ENCODE measurements at places on chromosomes 2 and 18.
A peak's percentile ranks its signal among the peaks of the same experiment; 100 is the strongest.

DNA sequence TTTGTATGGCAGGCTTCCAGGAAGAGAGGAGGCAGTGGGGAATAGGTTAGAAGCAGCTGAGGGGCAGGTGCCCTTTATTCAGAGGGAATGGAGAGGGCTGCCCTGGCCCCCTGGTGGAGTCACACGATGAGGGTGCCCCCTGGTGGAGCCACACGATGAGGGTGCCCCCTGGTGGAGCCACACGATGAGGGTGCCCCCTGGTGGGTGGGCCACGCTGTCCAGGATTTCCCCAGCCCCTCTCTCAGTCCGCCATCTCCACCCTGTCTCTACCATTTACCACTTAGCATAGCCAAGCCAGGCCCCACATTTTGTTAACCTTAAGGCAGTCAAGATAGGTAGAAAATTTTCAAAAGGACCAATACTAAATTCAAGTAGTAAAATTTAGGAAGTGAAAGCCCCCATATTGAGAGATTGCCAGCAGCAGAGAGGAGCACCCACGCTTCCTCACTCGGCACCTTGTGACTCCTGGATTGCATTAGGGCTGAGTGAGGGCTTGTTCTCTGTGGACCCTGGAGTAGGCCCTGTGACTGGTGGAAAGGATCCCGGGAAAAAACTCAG lies 10.4 kb upstream of the FAM228A start:
- DNase-seq, result no peak

- no peak for DNase-seq
Observed at GRCh38 chr2:179561702-179562101, 297.1 kb upstream of the SESTD1 start.

GRCh38 chr2:98750593-98751282 lies 19.8 kb upstream of the MGAT4A start:
- DNase-seq, result no peak

DNA sequence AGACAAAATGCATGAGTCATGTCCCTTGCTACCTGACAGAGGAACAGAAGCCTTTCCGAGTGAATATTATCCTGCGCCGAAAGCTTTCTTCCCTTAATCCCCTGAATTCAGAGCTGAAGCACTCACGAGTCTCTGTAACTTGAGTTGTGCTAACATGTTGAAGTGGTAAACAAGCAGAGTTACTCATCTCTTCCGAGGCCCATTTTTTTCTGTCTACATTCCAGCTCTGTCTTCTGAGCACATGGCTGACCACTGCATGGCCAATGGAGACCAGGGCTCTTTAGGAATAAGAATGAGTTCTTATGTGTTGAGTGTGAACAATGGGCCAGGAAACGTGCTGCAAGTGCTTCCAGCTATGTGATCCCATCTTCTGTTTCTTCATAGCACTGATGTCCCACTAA lies 73.1 kb upstream of the PID1 start:
- peak; percentile 46 for DNase-seq

GRCh38 chr18:28682912-28683311 lies 506.0 kb upstream of the CDH2 start:
- no peak for DNase-seq

DNA sequence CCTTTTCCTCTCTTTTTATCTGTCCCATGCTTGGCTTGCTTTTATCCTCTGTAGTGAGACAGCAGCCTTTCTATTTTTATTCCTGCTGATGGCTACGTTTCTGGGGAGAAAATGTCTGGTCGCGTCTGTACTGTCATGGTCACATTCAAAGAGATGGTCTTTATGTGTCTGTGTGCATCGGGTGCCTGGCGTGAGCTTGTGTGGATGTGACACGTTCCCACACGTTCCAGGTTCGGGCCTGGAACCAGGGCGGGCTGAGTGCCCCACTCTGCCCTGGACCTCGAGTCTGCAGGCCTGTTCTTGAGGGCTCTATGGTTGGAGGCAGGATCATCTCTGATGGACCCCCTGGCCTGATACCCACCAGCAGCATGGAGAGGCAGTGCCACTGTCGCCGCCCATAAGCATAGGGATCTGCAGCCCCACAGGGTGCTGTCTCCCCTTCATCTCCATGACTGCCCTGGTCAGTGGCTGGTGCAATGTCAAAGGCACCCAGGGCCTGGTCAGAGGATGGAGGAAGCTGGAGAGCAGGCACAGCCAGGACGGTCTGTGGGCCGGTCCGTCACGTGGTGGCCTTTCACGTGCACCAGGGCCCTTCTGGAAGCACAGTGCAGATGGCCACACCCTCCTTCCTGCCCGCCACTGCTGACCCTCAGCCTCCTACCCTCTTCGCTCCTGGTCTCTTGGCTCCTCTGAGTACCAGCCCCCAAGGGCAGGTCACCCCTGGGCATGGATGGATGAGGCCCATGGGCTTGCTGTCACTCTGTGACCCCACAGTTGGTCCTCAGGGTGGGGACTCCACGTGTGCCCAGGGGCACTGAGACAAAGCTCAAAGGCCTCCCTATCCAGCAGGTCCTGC lies 149.2 kb upstream of the TWIST2 start:
- no peak for DNase-seq

DNA sequence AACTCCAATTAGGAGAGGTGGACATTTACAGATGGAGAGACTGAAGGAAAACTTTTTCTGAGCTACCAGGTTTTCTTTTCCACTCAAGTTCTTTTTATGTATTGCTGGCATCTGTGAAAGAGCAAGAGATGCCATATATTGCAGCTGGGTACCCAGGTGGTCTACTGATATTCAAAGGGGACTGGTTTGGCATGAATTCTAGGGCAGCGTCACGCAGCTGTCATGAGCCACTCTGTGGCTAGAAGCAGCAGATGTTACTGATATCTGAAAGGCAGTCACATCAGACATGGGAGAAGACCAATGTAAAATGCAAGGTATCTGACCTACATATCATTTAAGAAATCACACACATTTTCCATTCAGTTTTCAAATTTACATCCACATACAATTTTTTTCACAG lies 408.8 kb downstream of the GALNT13 start:
- no peak for DNase-seq

- no peak for DNase-seq
Observed at GRCh38 chr2:98463988-98464771, 19.5 kb downstream of the INPP4A start.

GRCh38 chr2:120547662-120548061 lies 188.0 kb upstream of the GLI2 start:
- DNase-seq, result no peak

GRCh38 chr2:164706522-164706921 lies 85.2 kb upstream of the GRB14 start:
- peak; percentile 94 for DNase-seq

DNA sequence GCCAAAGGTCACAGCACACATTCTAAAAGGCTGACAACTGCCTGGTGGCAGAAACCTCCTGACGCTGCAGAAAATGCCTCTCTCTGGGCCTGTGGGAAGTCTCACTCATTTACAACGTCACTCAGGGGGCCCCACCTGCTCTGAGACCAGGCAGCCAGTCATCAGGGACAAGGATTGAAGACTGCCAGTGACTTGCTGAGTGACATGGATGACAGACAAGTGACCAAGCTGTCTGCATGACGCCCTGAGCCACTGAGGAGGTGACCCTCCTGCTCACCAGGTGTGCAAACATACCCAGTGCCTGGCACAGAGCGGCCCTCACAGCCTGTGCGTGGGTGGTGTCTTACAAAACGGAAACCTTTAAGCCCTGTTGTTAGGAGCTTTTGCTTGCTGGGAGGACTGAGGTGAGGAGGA lies 392.4 kb downstream of the TNS1 start:
- no peak for DNase-seq

DNA sequence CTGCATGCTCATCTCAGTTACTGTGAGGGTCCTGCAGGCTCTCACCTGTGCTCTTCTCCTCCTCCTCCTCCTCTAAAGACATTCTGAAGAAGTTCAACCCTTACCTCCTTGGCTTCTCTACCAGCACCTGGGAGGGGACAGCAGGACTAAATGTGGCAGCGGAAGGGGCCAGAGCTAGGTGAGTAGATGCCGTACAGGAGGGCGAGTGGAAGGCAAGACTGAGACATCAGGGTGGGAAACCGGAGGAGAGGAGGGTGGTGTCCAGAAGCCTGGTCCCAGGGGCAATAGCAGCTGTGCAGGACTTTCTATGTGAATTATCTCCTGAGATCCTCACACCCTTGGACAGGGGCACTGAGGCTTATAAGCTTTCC lies 124.9 kb downstream of the PLB1 start:
- no peak for DNase-seq

- peak; percentile 73 for DNase-seq
Observed at GRCh38 chr2:161030260-161031063, 129.8 kb upstream of the TANK start.

- no peak for DNase-seq
Observed at GRCh38 chr18:78208461-78208860, 771.2 kb upstream of the SALL3 start.

- no peak for DNase-seq
Observed at GRCh38 chr2:104448661-104449440, 405.1 kb upstream of the POU3F3 start.

DNA sequence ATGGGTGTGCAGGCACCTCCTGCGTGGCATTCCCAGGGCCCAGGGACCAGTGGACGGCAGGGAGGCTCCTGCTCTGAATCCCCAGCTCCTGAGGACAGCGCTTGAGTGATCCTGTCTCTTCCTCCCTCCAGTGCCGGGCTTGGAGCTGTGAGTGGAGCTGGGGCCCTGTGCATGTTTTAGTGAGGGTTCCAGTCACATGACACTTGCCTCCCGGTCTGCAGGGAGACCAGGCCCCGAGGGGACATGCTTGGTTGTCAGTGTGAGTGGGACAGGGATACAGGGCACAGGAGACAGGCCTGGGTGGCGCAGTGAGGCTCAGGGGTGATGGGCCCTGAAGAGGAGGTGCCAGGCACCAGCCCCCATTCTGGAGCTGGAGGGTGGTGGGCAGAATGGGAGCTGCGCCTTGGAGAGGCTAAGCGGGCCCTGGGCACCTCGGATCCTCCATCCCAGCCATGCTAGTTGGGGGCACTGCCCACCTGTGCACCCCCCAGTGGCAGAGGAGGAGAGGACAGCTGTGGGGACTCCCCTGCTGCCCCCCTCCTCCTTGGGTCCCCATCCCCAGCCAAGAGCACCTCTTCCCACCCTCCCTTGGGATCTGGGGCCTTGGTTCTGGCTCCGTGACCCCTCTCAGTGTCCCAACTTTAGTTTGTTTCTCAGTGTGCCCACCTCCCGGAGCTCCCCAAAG lies 12.0 kb downstream of the ARHGEF4 start:
- no peak for DNase-seq

DNA sequence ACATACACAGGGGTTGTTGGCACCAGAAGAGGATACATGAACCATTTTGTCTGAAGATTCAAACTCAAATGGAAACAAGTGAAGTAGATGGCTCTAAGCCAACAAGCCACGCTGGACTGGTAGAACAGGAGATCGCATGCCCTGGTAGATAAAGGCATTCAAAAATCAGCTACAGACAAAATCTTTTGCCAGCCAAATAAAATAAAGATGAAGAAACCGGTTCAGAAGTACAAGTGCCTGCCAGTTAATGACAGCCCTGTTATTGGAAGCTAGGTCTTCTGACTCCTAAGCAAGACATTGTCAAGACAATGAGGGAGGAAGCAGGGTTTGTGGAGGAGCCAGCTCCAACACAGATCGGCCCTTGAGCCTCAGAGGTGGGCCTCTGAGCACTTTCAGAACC lies 52.3 kb downstream of the EHD3 start:
- no peak for DNase-seq

DNA sequence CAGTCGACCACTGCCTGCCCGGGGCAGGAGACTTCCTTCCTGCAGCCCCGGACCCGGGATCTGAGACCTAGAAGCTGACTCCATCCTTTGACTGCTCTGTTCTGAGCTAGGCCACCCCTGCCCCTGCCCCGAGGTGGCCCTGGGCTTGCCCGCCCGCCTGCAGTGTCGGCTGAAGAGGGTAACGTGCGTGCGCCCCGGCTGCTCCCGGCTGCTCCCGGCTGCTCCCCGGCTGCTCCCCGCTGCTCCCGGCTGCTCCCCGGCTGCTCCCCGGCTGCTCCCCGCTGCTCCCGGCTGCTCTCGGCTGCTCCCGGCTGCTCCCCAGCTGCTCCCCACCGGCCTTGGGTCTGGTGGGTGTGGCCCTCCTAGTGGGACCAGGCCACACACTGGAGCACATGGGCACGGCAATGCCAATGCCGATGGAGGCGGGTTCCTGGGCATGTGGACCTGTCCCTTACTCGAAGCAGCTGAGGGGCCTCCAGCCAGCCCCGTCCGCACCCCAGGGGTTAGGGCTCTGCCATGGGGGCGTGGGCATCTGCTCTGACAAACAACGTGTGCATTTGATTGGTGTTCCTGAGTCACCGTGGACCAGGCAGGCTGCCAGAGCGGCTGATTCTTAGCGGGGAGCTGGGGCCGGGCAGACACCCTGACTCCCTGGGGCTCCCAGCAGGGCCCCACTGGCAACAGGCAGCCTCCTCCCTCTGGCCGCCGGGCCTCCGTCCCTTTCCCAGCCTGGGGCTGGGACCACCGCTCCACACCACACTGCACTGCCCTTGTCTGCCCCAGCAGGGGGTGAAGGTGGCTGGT lies 2.0 kb upstream of the GAL3ST2 start:
- DNase-seq, result peak; percentile 98

DNA sequence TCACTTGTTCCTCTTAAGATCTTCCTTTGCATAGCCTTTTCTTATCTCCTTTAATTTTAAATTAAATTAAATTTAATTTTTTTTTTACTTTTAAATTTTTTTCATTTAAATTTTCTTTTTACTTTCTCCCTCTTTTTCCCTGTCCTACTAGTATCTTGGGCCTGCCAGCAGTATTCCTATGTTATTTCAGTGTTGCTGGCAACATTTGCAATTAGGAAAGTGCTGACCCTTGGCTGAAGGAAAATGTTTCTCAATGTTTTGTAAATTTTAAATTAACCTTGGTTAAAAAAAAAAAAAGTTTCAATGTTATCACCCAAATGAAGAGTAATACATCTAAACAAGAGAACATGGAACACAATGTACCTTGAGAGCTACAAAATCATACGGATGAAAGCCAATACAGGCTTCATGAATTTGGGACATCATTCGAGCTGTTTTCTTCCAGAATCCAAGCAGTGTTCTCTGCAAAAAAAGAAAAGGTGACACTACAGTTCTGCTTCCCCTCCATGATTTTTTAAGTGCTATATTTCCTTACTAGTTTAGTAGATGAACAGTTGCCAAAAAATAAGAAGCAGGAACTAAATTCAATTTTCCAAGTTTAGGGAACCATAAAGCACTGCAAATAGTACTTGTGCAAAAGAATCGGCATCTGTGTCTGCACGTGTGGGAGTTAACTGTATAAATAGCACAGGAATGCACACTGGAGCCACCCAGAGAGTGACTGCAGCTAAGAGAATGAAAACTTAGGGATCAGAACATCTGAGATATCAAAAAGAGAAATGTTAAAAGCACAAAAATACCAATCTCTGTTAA lies 55.8 kb downstream of the ICA1L start:
- DNase-seq, result no peak

DNA sequence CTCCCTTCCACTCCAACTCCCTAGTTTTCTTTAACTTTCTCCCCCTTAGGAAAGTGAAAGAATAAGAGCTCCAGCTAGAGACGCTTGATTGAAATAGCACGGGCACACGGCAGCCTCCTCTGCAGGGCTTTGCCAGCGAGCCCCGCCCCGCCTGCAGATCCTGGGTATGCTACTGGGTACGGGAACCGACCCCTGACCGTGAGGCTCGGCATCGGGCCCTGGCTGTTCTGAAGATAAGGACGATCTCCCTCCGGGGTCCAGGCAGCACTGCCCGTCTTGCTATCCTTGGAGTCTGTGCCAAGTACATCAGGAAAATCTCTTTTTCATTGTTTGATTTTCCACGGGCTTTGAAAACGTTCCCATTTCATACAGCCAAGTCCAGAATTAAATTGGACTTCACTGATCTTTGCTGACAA lies 284.5 kb downstream of the MTX2 start:
- DNase-seq, result peak; percentile 80

GRCh38 chr18:44818668-44819403 lies 138.1 kb downstream of the SETBP1 start:
- no peak for DNase-seq

GRCh38 chr2:64698668-64699444 lies 45.1 kb upstream of the SERTAD2 start:
- peak; percentile 96 for DNase-seq

Data from A172 (cell line).